WTC11 (cell line): ENCODE measurements at places on chromosomes 12 and 14. TPM values are rescaled to one million over a fixed set of nuclear protein-coding genes. Genes with fewer than 3 reads are reported as not detected.

CLEC4C gene
- 0.50 TPM in 1 of 3 replicates, not detected in the others for total RNA-seq

ZDHHC22 gene
- total RNA-seq, result 38.6 to 47.7 TPM (median 39.3 TPM) in 3 replicates

IFNG-AS1 gene
- not detected in 3 replicates for total RNA-seq

HHIPL1 gene
- total RNA-seq, result 1.2 to 2.0 TPM (median 1.5 TPM) in 3 replicates

ACOT4 gene
- 1.3 to 1.6 TPM (median 1.5 TPM) in 3 replicates for total RNA-seq

RNASE7 gene
- total RNA-seq, result not detected in 3 replicates

TSPAN11 gene
- 4.6 to 6.1 TPM (median 5.3 TPM) in 3 replicates for total RNA-seq

KRT4 gene
- not detected in 3 replicates for total RNA-seq

PZP gene
- 0.15 to 0.25 TPM (median 0.18 TPM) in 3 replicates for total RNA-seq

SLC11A2 gene
- total RNA-seq, result 48.6 to 58.0 TPM (median 54.6 TPM) in 3 replicates

RFLNA gene
- total RNA-seq, result 6.3 to 11.3 TPM (median 10.2 TPM) in 3 replicates

KIAA0586 gene
- total RNA-seq, result 20.5 to 23.5 TPM (median 22.2 TPM) in 3 replicates

CLEC9A gene
- not detected in 3 replicates for total RNA-seq

KCNJ8 gene
- total RNA-seq, result 1.1 to 1.9 TPM (median 1.4 TPM) in 3 replicates
